ENCODE measurements at places on chromosomes 12 and 14. TPM values are rescaled to one million over a fixed set of nuclear protein-coding genes. Genes with fewer than 3 reads are reported as not detected.

- DNase-seq = no peak
Measured at GRCh38 chr12:14402697-14403096, 37.2 kb downstream of the ATF7IP start.

DNA sequence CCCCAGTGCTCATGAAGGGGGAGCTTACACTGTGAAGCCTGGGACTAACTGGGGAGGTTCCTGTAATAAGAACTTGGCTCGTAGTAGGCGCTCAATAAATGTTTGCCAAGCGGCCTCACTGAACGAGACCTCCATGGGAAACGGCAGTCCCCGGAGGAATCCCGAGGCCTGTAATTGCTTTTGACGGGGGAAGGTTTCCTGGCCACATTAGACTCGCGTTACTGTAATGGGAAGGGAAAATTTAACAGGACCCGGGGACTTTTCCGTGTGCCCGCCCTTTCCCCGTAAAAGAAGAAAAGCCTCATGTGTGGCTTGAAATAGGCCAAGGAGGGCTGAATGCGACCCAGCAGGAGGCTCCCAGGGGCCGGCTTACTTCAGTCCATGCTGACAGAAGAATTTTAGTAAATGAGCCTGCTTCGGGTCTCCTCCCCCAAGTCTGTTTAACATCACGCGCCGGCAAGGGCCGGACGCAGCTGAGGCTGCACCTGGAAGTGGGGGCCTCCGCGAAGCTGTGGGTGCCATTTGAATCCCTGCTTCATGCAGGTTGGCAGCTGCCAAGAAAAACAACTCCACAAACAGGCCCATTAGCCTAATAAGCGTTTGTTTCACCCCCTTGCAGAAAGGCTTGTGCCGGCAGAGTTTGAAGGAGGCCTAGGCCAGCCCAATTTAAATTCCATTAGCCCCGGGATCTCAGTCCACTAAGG is 39.8 kb upstream of the PWP1 start:
- DNase-seq = no peak

DNA sequence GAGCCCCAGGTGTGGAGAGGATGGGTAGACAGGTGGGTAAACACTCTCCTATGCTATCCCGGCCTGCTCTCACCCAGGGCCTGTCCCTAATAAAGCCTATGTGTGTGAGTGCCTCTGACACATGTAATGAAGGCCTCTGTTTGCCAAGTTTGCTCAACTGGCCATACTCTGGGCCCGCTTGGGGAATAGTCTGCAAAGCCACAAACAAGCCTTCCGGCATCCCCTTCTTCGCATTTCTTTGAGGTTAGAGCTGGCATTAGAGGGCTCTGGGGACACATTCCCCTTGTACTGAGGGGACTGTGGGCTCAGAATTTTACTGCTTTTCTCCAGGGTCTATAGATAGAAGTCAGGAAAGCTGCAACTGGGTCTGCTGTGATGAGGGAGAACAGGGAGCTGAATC is 240.5 kb downstream of the C12orf75 start:
- no peak for DNase-seq

DNA sequence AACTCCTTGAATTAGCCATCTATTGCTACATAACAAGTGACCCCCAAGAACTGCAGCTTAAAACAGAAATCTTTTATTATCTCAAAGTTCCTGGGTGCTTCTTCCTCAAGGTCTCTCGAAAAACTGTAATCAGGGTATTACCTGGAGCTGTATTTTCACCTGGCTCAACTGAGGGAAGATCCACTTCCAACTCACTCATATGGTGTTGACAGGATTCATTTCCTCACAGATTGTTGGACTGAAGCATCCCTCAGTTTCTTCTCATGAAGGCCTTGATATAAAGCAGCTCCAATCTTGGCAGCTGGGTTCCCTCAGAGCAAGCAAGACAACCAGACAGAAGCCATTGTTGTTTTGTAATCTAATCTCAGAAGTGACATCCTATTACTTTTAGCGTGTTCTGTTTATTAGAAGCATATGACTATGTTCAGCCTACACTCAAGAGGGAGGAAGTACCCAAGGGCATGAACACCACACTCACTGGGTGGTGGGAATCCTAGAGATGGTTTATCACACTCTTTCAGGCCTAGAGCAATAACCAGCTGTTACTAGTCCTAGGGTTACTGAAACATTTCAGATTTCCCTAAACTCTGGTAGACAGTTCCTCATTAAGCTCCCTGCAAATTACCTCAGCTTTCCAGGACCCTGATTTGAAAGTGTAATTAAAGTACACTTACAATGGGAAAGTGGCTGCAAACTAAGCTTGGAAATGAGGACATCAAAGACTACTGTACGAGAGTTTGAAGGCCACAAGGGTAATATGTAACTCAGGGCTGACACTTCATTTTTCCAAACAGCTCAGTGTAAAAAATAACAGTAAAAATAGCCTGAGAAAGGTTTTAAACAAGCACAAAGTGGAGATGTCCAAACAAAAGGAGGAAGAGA is 222.2 kb downstream of the SEC23A start:
- peak; percentile 8 for DNase-seq

- DNase-seq = no peak
Measured at GRCh38 chr14:73997944-73998447, 21.1 kb downstream of the ENTPD5 start.

- no peak for DNase-seq
Measured at GRCh38 chr14:28571636-28572035, 195.0 kb upstream of the FOXG1 start.

DNA sequence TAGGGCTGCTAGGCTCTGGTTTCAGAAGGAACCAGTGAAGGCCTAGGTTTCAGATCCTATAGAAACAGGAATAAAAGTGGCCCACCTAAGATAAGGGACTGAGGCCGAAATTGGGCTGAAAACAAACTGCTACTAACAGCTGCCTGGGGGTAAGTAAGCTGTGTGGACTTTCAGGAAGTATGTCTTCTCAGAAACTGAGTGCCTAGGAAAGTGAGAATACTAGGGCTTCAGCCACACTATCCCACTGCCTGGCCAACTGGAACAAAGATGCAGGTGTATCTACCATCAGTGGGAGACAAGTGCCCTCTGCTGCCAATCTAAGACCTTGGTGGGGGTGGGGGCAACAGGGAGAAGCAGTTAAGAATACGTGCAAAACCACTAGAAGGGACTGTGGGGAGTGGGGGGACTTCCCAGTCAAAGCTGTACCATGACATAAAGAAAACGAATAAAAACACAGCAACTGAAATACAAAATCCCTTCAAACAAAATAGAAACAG is 82.5 kb downstream of the MED13L start:
- DNase-seq = no peak

DNA sequence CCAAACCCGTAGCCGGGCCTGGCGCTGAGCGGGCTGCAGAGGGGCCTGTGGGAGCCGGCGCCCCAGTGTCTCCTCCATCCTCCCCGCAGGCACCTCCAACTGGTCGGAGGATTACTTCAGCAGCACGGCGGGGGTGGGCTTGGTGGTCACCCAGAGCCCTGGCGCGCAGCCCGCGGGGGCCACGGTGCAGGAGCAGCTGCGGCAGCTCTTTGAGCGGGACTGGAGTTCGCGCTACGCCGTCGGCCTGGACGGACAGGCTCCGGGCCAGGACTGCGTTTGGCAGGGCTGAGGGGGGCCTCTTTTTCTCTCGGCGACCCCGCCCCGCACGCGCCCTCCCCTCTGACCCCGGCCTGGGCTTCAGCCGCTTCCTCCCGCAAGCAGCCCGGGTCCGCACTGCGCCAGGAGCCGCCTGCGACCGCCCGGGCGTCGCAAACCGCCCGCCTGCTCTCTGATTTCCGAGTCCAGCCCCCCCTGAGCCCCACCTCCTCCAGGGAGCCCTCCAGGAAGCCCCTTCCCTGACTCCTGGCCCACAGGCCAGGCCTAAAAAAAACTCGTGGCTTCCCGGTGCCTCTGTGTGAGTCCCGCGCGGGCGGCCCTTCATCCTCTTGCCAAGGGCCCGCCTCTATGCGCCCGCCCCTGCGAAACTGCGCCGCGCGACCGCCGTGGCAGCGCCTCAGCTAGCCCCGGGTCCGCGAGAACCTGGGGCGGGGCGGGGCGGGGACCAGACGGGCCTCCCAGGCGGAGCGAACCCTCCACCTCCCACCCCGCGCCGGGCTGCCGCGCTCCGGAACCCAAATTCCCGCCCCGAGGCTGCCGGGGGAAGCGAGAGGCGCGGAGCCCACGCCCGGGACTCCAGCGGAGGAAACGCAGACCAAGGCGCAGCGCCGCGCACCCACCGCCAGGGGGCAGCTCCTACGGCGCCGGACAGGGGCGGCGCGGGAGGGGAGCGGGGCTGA is 8.3 kb downstream of the PLD4 start:
- DNase-seq = peak; percentile 44

GRCh38 chr12:52007982-52008510 is 1.3 kb downstream of the TAMALIN start:
- DNase-seq = no peak

DNA sequence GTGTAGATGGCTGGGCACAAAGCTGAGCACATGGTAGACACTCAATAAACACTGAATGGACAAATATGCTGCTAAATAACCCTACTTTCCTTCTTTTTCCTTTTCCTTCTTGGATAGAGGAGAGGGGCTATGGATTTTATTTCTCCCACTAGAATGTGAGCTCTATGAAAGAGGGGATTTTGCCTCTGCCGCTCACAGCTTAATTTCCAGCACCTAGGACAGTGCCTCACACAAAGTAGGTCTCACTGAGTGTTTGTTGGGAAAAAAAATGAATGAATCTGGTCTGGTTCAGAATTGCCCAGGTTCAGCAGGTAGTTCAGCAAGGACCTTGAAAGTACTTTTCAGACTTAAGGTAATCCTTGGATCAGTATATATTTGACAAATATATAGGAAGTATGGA is 65.5 kb downstream of the WSCD2 start:
- DNase-seq = no peak

- DNase-seq = no peak
Measured at GRCh38 chr14:97687944-97688630, 890.9 kb downstream of the VRK1 start.

DNA sequence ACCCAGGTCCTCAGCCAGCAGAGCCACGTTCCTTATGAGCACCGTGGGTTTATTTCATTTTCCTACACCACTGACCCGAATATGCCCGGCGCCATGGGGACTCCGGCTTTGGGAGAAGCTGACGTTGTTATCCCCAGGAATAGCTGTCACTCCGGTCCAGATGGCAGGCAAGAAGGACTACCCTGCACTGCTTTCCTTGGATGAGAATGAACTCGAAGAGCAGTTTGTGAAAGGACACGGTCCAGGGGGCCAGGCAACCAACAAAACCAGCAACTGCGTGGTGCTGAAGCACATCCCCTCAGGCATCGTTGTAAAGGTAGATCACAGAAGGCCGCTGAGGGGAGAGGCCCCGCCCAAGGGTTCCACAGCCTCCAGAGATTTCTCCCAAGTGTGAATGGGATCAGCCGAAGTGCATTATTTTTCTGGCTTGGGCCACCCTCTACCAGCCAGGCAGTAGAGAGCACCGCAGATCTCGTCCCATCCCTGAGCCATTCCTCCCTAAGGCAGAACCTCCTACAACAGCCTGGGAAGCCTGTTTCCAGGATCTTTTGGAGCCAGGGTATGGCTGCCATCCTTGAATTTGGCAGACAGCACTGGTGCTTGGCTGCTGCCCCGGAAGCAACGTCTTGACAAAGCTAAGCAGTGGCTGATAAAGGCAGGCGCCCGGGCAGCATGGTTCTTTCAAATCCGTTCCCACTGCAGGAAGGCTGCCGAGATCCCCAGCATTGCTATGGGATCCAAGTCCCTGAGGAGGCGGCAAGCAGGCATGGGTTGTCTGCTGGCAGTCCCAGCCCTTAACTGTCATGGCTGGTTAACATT is 17.8 kb downstream of the CDK2AP1 start:
- DNase-seq = no peak

DNA sequence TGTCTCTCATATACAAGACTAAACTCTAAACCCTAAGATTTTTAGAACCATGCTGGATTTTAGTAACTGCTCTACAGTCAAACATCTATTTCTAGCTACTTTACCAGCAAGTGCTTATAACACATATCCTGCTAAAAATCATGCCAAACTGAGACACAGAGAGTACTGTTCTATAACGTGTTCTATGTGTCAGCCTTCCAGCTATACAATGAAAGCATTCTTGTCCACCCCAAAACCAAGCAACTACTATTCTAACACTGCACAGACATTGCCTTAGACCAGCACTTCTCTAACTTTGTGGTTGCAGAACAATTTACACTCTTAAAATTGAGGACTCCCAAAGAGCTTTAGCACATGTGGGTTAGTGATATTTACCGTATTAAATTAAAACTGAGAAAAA is 85.7 kb downstream of the SPPL3 start:
- no peak for DNase-seq

DNA sequence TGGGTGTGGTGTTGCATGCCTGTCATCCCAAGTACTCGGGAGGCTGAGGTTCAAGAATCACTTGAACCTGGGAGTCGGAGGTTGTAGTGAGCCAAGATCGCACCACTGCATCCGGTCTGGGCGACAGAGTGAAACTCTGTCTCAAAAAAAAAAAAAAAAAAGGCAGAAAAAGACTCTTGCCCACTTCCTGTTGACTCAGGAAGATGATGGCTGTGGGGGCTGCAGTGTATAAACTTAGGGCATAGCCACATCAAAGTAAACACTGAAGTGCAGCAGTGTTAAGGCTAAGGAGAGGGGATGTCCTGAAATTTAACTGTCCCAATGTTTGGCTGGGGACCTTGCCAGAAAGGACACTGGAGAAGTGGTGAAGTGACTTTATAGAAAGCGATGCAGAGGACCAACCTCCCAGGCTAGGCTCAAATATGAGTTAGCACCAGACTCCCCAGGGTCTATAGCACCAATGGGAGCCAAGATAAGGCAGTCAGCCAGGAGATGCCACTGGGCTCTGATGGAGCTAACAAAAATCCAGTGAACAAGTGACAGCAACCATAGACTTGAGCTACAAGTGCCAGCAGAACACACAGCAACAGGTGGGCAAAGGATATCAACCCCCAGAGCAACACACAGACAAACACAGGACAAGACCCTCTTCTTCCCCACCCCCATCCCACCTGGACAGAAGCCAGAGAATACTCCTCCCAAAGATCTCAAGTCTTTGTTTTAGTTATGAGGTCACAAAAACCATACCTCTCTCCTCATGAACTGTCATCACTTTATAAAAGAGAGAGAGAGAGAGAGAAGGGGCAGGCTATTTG is 28.0 kb downstream of the NELL2 start:
- DNase-seq = no peak

The CEBPE gene
- not detected for polyA plus RNA-seq

The SIX4 gene
- polyA plus RNA-seq = 5.5 TPM

The G2E3 gene
- polyA plus RNA-seq = 28.4 TPM

The AP4S1 gene
- 14.4 TPM for polyA plus RNA-seq

The OLR1 gene
- polyA plus RNA-seq = 0.97 TPM

The GLT8D2 gene
- polyA plus RNA-seq = 89.8 TPM

The SYNDIG1L gene
- polyA plus RNA-seq = 0.31 TPM

The TXNDC16 gene
- 25.0 TPM for polyA plus RNA-seq

The LEMD3 gene
- polyA plus RNA-seq = 39.1 TPM

The SETD3 gene
- polyA plus RNA-seq = 63.9 TPM

The MTERF2 gene
- polyA plus RNA-seq = 39.3 TPM

The RAD52 gene
- 28.7 TPM for polyA plus RNA-seq

The ABCD2 gene
- polyA plus RNA-seq = 0.11 TPM

The PPP1R36 gene
- polyA plus RNA-seq = 1.1 TPM

The ACACB gene
- polyA plus RNA-seq = 13.5 TPM

The DNAI7 gene
- polyA plus RNA-seq = 1.8 TPM
